ENCODE measurements at places on chromosomes 16 and 17. TPM values are rescaled to one million over a fixed set of nuclear protein-coding genes. Genes with fewer than 3 reads are reported as not detected.

DNA sequence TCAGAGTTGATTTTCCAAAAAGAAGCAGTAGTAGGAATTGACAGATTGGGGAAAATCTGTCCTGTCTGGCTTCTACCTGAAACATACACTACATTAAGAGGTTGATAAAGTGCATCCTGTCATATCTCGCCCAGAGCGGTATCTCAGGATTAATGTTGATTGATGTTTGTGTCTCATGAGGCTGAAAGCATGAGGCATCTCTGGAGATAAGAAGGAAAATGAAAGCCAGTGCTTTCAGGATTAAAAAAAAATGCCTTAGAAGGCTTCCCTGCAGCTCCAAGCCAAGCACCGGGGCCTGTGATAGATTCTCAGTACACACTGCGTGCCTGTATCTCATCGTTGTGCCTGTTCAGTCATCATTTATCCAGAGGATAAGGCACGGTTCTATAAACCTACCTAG lies 26.4 kb upstream of the CD300E start:
- no peak for DNase-seq

GRCh38 chr16:77430787-77431585 lies 3.8 kb downstream of the ADAMTS18 start:
- DNase-seq = no peak

DNA sequence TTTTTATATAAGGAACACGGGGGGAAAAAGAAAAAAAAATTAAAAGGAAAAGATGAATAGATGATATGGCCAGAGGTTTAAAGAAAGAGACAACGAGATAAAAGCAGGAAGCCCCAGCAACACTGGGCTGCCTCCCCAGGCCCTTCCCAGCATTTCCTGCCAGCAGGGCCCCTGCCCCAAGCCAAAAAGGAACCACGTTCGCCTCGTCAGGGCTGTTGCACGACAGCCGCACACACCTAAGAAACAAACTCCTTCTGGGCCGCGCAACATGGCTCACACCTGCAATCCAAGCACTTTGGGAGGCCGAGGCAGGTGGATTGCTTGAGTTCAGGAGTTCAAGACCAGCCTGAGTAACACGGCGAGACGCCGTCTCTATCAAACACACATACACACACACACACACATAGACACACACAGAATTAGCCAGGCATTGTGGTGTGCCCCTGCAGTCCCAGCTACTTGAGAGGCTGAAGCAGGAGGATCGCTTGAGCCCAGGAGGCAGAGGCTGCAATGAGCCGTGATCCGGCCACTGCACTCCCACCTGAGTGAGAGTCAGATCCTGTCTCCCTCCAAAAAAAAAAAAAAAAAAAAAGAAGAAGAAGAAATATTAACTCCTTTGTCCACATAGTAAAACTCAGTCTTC lies 83.0 kb downstream of the ANKRD11 start:
- DNase-seq = peak; percentile 49

- DNase-seq = no peak
These were observed 33.5 kb upstream of the ETV4 start for GRCh38 chr17:43579566-43580140.

- no peak for DNase-seq
These were observed 71.5 kb upstream of the KSR1 start for GRCh38 chr17:27384726-27385125.

DNA sequence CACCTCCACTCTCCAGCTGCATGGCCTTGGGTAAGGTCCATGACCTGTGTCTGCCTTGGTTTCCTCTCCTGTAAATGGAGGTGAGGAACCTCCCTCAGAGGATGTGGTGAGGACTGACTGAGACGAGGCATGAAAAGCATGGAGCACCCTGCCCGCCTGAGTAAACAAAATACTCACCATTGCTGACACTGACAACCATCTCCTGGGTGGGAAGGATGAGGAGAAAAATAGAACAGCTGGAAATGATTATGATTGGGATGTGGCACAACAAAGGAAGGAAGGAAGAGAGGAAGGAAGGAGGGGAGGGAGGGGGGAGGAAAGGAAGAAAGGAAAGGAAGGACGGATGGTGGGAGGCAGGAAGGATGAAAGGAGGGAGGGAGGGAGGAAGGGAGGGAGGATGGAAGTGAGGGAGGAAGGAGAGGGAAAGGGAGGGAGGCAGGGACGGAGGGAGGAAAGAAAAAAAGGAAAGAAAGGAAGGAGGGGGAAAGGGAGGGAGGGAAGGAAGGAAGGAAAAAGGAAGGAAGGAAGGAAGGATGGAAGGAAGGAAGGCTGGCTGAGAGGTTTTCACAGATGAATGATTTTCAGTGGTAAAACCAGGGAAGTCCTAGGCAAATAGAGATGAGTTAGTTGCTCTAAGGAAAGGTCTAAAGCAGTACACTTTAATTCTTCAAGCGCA lies 276.5 kb upstream of the XYLT1 start:
- no peak for DNase-seq

DNA sequence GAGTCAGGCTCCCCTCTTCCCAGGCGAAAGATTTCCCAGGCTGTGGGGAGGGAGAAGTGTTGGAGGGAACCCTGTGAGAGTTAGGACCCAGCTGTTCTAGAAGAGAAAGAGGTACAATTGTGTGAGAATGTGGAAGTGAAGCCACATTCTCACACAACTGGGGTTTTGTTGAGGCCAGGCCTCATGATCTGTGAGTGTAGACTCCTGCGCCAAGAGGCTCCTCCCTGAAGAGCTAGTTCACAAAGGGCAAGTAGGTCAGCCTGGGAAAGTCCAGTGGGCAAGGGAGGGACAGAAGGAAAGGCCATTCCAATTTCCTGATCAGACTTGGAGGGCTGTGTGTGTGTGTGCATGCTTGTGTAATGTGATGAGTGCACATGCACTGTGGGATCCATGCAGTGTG lies 15.2 kb downstream of the CD300LF start:
- DNase-seq = no peak

GRCh38 chr16:54055864-54056263 lies 230.7 kb downstream of the IRX3 start:
- DNase-seq = no peak

DNA sequence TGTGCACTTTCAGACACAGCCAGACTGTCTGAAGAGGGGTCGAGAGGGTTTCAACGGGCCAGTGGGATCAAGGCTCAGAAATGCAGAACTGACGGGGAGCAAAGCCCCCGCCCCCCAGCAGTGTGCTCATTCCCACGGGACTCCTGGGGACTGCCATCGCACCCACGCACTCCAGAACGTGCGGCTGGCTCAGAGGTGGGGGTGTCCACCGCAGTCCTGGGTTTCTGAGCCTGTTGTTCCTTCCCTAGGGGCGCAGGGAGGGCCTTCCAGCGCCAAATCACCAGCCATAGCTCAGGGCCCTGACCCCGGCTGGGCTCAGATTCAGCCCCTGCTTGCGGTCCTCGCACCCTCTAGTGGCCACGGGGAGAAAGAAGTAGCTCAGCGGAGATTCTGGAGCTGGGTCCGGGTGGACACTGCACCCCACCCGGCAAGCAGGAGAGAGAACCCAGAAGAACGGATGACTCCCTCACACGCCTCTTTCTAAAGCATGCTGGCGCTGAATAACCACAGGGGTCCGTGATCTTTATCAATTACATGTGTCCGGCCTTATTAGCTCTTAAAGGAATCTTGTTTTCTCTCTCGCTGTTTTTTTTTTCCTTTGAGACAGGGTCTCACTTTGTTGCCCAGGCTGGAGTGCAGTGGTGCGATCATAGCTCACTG lies 45.0 kb upstream of the USP7 start:
- peak; percentile 82 for DNase-seq

GRCh38 chr17:5662409-5663085 lies 78.2 kb upstream of the NLRP1 start:
- DNase-seq = no peak

DNA sequence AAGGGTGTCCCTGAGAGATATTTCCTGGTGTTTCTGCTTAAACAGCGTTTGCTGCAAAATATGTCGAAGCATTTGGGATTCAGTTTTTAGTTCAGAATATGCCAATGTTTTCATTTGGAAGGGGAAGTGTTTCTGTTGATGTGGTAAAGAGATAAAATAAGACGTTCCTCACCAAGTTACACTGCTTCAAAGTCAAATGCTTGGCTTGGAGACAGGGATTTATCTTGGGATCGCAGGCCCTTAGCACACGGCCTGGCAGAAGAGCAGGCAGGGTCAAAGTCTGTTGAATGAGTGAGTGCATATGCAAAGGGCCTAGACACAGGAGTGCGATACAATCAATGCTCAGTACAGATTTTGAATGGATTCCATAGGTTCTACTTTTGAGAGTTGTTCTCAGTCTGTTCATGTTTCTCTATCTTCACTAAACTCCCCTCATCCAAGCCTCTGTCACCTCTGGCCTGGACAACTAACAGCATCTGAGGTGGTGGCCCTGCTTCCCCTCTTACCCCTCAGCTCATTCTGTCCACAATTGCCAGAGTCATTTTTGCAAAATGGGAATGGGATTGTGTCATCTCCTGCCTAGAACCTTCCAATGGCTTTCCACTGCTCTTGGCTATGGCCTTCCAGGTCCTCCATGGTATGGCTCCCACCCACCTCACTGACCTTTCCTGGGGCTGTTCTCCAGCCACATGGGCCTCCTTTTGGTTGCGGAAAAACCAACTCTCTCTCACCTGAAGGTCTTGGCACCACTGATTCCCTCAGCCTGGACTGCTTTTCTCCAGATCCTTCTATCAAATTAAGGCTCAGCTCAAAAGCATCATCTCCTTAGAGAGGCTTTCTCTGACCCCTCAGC lies 3.2 kb downstream of the DEXI start:
- no peak for DNase-seq

DNA sequence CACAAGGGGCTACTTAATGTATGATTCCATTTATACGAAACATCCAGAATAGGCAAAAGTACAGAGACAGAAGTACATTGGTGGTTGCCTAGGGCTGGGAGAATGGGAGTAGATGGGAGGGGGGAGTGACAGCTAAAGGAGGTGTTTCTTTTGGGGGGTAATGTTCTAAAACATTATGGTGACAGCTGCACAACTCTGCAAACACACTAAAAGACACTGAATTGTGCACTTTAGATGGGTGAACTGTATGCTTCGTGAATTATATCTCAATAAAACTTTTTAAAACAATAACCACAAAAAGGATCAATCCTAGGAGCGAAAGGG lies 661 bp downstream of the LYRM9 start:
- no peak for DNase-seq

DNA sequence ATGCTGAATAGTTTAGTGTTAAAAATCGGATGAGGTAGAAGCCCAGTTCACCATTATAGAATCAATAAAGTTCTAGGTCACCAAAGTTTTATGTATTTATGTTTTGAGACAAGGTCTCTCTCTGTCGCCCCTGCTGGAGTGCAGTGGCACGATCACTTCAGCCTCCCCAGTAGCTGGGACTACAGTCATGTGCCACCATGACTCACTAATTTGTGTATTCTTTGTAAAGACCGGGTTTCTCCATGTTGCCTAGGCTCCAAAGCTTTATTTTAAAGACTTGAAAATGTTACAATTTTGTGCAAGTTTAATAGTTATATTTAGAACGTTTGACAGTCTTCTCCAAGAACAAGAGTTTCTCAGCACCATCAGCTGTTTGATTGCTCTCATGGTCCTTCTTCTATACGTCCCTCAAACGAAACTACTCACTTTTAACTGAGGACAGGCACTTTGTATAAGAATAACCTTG lies 32.1 kb downstream of the NDE1 start:
- DNase-seq = peak; percentile 69

- peak; percentile 90 for DNase-seq
These were observed 3.4 kb upstream of the ZNF385C start for GRCh38 chr17:42101513-42102292.

DNA sequence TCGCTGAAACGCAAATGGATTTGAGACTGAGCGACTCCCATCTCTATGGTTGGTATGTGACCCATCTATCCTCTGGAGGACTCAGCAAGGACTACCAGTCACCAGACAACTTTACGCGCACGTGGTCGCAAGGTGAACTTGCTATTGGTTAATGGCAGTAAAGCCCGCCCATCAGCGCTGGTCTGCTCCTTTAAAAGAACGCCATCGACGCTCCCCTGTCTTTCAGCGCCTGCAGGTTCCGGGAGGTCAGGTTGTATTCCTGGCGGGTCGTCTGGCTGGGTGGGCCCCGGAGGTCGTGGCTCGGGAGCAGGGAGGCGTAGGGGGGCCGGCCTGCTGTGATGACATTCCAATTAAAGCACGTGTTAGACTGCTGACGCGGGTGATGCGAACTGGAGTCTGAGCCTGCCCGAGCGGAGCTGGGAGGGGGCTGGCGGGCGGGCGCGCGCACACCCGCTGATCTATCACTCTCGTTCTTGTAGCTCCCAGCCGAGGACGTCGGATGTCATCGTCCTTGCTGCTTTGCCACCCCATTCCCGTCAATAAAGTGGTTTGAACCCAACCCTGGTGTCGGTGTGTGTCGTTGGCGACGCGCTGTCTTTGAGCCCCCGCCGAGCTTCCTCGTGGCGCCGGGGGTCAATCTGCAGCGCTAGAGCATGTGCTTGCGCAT lies 15.9 kb upstream of the ERN1 start:
- peak; percentile 98 for DNase-seq

DNA sequence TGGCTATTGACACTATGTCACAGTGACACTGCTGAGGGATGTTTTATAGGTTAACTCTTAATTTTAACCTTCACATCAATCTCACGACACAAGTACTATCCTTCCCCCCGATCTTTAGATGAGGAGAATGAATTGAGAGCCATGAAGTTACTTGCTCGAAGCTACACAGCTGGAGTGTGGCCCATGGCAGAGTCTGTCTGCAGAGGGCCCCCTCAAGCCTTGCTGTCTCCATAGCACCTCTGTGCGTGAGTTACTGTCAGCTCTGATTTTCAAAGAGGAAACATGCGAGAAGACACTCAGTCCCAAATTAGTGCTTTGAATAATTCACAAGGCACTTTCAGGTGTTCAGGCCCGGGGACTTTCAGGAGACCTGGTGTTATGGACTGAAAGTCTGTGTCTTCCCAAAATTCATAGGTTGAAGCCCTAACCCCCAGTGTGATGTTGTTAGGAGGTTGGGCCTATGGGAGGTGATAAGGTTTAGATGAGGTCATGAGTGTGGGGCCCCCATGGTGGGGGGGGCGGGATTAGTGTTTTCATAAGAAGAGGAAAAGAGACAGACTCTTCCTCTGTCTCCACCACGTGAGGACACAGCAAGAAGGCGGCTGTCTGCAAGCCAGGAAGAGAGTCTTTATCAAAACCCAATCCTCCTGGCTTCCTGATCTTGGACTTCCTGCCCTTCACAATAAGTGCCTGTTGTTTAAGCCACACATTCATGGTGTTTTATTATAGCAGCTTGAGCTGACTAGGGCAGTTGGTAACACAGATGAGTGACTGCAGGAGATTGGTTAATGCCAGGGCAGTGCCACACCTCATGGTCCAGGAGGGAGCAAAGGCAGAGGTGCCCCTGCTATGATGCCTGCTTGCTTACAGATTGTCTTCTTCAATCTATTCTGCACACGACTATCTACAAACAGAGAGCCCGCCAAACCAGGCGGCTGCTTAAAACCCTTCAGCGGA lies 281.8 kb downstream of the HAPSTR1 start:
- DNase-seq = no peak

RCVRN gene
- not detected for total RNA-seq

CTRB1 gene
- total RNA-seq = not detected

LHX1 gene
- total RNA-seq = not detected

CACNA1H gene
- total RNA-seq = 0.27 TPM

ZKSCAN2 gene
- total RNA-seq = 3.7 TPM

RNU2-1 gene
- total RNA-seq = 3,772 TPM

PTX4 gene
- total RNA-seq = not detected

HIRIP3 gene
- total RNA-seq = 36.4 TPM

TNS4 gene
- total RNA-seq = 5.8 TPM

TP53TG3 gene
- not detected for total RNA-seq

COL1A1 gene
- 0.92 TPM for total RNA-seq

MED1 gene
- 60.7 TPM for total RNA-seq
